ENCODE measurements at places on chromosomes 16 and 17. TPM values are rescaled to one million over a fixed set of nuclear protein-coding genes. Genes with fewer than 3 reads are reported as not detected.

The SLC2A4 gene
- 6.8 TPM for total RNA-seq

- DNase-seq, result peak; percentile 41
Observed at GRCh38 chr17:28317966-28318758, 838 bp upstream of the TMEM97 start.

- DNase-seq, result no peak
Observed at GRCh38 chr16:51034481-51035109, 116.5 kb downstream of the SALL1 start.

DNA sequence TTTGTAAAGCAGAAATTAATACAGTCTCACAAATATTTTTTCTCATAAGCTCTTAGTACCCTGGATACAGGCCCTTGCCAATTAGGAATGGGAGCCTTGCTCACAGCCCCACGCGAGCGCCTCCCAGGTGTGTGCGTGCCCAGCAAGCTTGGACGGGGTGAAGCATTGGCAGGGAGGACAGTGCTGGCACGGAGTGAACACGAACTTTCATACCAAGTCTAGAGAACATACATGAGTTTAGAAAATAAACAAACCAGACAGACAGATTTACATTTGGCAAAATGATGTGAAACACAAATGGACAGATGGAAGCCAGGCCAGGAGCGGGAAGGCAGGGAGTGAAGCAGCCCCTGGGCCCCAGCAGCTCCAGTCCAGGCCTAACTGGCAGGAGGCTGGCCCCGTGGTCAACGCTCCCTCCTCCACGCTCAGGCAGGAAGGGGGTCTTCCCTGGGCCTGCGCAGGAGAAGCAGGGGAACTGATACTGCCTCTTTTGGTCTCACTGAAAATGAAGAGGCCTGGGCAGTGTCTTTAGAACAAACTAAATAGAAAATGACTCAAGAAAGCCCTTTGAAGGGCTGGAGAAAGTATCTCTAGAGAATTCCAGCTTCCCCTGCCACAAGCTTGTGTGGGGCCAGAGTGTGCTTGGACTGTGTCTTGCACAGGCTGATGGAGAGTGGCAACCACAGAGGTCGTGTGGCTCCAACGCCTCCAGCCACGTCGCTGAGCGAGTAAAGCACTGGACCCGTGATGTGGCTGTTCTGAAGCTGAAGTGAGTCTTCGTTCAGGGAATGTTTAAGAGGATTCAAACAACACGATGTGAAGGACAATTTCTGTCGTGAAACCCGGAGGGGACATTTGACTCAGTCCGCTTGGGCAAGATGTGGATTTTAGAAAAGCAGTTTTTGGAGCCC, 9.9 kb upstream of the FOXJ1 start:
- no peak for DNase-seq

- DNase-seq, result peak; percentile 66
Observed at GRCh38 chr16:46929378-46930332, 43.8 kb downstream of the DNAJA2 start.

All from ovary (tissue), 10 donors.